ENCODE measurements at places on chromosomes 1 and 21.

DNA sequence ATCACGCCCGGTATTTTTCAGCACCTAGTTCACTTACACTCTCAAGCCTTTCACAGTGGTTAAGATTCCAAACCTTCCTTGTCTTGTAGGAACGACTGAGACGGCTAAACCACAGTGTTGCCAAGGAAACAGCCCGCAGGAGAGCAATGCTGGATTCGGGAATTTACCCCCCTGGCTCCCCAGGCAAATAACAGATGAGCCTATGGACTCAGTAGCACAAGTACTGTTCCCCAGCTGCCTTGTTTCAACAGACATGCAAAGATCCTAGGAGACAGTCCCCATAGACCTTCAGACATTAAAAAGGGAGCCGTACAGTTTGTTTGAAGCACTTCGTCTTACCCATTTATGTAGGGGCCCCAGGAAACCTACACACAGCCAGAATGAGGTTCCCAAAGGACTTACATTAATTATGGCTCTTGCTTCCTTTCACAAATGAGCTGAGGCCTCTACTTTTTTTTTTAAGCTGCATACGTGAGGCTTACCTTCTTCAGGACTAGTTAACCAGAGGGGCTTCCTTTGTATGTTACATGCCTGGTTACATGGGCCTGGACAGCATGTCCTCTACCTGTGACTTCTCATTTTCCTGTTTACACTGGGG, 2.7 kb downstream of the SNAPIN start:
- no peak for DNase-seq

GRCh38 chr1:180181996-180182642, 27.4 kb downstream of the QSOX1 start:
- no peak for DNase-seq

- no peak for DNase-seq
Observed at GRCh38 chr1:5514527-5515183, 477.6 kb downstream of the NPHP4 start.

DNA sequence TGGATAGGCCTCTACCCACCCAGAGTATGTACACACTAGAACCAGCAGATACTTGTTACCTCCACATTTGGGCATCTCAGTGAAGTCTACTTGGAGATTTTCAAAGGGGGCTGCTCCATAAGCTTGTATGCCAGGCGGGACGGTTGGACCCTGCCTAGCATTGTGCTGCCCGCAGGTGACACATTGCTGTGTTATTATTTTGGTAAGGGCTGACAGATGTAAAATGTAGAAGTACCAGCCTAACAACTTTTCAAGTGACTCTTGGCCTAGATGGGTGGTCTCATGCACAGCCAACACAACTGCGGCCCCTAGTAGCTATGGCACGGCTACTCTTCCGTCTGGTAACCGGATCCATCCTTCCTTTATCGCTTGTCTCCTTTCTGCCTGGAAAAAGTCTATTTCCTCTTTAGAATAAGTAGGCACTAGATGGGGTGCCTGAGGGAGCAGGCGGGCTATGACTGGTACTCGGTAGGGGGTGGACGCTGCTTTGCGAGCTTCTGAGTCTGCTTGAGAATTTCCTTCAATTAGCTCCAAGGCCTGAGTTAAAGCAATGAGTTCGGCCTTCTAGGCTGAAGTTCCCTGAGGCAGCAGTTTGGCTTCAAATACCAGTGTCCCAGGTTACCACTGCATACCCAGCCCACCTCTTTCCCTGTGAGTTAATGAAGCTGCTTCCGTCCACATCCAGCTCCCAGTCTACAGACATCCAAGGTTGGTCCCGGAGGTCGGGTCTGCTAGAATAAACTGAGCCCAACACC, 405.3 kb downstream of the TGFB2 start:
- no peak for DNase-seq

GRCh38 chr21:45011911-45012661, 62.3 kb upstream of the ADARB1 start:
- DNase-seq, result no peak

- no peak for DNase-seq
Observed at GRCh38 chr1:32876341-32877210, 5.9 kb upstream of the FNDC5 start.

GRCh38 chr1:198467342-198467741, 73.1 kb downstream of the ATP6V1G3 start:
- no peak for DNase-seq

GRCh38 chr1:214429951-214430770, 121.2 kb downstream of the PTPN14 start:
- no peak for DNase-seq

DNA sequence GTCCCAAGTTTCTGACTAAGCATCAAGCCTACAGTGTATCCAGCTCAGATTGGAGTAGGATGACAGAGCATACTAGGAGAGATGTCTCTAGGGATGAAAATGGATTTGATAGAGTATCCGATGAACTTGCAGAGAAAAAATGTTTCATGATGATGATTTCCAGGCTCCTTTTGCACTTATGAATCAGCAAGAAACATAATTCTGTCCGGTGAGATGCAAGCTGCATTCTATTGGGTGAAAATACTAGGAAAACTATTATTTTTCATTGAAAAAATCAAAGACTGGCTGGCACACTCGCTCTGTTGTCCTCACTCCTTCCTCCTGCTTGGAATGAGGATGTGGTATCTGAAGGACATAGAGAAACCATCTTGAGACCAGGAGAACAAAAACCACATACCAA, 35.4 kb upstream of the RAB3GAP2 start:
- DNase-seq, result no peak

DNA sequence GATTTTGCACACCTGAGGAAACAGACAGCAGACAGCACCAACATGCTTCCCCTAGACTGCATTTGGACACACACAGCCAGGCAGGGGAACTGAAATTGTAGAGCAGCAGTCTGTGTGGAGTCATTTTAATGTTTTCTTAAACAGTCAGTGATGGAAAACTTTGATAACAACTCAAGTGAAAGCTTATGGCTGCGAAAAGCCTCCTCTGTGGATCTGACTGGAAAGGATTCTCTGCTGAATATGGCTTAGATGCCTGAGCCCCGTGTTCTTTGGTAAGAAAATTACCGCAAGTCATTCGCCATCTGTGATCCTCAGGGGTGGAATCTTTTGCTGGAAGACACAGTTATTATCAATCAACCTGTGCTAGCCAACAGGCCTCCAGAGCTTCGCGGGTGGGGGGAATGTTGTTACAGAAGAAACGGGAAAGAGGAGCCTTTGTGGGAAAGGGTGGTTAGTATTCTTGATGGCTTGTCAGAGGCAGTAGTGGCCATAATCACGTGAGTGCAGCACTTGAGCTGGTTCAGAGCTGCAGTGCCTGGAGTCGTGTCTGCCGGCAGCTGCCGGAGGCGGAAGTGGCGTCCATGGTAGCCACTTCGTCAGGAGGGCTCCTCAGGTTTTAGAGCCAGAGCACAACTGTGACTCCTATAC, 204.7 kb downstream of the ST6GALNAC3 start:
- DNase-seq, result no peak
